ENCODE measurements at places on chromosomes 2 and 18.

- H3K4me1 ChIP-seq = no peaks in the 10 kb centered on the region
- no peaks in the 10 kb centered on the region for H3K27me3 ChIP-seq
- H3K36me3 ChIP-seq = no peaks in the 10 kb centered on the region
- H3K4me3 ChIP-seq = no peak overlapping the region
Measured at GRCh38 chr2:134788417-134788816, 50.0 kb upstream of the ACMSD start.

DNA sequence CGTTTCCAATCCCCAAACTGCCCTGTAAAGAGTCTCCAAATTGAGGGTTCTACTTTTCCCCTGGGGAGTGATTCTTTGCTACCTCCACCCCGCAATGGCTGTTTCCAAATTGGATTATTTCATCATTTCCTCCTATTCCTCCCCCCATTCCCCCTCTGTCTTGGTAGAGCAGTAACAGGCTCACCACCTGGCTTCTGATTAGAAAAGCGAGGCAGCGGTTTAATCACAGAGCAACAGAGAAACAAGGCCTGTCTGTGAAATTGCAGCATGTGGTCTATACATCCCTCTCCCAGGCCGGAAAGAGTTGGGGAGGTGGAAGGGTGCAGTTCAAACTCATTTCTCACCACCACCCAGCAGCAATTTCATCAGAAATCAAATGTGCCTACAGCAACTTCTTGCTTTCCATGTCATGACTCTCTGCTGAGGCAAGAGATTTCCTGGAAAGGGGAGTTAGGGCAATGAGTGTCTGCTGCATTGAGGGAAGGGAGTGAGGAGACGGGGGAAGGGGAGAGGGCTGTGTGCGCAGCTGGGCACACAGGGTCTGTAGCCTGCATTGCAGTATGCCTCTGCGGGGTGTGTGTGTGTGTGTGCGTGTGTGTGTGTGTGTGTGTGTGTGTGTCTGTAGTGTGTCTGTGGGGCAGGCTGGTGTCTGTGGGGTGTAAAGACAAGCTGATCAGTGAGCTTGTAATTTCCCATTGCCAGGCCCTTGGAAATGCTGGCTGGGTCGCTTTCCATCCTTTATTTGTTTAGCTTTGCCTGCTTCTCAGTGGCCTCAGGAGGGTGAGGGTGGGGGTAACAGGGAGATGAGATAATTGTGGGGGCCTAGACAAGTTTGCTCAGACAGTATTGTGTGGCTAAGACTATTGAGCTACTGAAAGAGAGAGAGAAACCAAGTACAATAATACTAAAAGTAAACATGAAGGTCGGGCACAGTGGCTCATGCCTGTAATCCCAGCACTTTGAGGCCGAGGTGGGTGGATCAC is 13.5 kb upstream of the IGFBP2 start:
- no peaks in the 10 kb centered on the region for H3K27me3 ChIP-seq
- DNase-seq = no peak
- no peak overlapping the region for H3K27ac ChIP-seq

DNA sequence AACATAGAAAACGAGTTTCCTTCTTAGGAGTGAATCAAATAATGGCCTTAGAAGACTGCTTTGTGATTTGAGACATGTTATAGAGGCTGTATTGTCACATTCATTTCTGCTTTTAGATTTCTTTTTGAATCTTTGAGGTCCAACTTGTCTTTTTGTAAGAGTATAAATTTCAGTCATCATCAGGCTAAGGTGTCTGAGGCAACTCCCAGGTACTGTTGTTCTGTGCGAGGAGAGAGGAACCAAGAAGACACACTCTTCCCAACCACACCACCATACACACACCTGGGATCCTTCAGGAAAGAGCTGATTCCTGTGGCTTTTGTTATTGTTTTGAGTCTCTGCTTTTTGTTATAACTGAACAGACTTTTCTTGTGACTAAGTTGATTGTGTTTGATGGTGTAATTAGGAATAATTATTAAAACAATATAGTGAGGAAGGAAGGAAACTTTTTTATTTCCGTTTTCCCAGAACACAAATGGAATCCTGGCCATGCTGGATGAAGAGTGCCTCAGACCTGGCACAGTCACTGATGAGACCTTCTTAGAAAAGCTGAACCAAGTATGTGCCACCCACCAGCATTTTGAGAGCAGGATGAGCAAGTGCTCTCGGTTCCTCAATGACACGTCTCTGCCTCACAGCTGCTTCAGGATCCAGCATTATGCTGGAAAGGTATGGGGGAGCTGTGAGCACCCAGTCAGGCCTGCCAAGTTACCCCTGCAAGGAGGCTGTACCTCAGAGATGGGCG is 140.4 kb downstream of the MYO1B start:
- H3K27me3 ChIP-seq = no peaks in the 10 kb centered on the region
- H3K36me3 ChIP-seq = no peaks in the 10 kb centered on the region
- H3K27ac ChIP-seq = no peak overlapping the region
- H3K4me1 ChIP-seq = 0 out of 2 replicates have a peak, but pooled peaks cover 7% of the 10 kb centered on the region
- no peak for DNase-seq
- no peak overlapping the region for H3K4me3 ChIP-seq

GRCh38 chr2:149648282-149649030 is 60.9 kb upstream of the MMADHC start:
- H3K27ac ChIP-seq = no peak overlapping the region
- no peaks in the 10 kb centered on the region for H3K36me3 ChIP-seq
- no peak overlapping the region for H3K4me3 ChIP-seq
- H3K4me1 ChIP-seq = no peaks in the 10 kb centered on the region
- no peak for DNase-seq
- no peaks in the 10 kb centered on the region for H3K27me3 ChIP-seq

DNA sequence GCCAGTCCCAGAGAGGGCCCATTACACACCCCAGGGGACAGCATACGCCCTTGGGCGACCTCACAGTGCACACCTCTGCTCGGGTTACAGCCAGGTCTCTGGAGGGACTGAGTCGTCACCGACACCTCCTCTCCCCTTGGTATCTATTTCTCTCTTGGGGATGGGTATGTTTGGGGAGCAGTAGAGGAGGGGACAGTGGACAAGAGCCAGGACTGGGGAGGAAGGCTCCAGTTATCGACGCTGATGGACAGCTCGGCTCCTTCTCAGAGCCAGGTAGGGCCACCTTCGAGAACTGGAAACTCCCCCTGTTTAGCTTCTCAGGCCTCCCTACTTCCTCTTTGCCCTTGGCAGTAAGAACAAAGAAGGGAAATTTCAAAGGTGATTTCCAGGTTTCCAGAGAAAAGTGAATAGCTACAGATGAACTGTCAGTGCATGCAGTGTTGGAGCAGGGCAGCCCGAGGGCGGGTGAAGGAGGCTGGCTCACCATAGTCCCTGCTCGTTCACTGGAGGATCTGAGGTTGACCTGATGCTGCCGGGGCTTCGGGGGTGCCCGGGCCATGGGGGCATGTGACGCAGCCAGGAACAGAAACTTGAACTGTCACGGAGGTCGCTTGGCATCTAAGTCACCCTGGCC is 4.4 kb upstream of the SEMA4C start:
- no peaks in the 10 kb centered on the region for H3K36me3 ChIP-seq
- no peak for DNase-seq
- H3K4me1 ChIP-seq = no peaks in the 10 kb centered on the region
- H3K4me3 ChIP-seq = no peak overlapping the region
- H3K27ac ChIP-seq = no peak overlapping the region

DNA sequence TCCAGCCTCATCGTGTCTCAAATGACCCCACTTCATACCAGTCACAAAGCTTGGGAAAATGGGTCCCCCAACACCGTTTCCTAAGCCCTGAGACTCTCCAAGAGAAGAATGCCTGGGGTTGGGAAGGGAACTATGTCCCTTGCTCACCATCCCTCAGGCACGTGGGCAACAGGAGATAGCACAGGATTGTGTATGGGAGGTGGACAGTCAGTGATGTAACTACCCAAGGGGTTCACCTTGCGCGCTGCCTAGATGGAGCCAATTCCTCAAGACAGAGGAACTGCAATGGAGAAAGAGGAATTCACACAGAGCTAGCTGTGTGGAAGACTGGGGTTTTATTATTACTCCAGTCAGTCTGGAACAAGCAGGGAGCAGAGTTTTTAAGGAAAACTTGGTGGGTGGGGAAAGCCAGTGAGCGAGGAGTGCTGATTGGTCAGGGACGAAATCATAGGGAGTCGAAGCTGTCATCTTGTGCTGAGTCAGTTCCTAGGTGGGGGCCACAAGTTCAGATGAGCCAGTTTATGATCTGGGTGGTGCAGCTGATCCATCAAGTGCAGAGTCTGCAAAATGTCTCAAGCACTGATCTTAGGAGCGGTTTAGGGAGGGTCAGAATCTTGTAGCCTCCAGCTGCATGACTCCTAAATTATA is 13.8 kb upstream of the CXCR1 start:
- H3K36me3 ChIP-seq = no peaks in the 10 kb centered on the region
- H3K4me1 ChIP-seq = no peaks in the 10 kb centered on the region
- no peak overlapping the region for H3K27ac ChIP-seq
- DNase-seq = no peak
- H3K4me3 ChIP-seq = no peak overlapping the region

DNA sequence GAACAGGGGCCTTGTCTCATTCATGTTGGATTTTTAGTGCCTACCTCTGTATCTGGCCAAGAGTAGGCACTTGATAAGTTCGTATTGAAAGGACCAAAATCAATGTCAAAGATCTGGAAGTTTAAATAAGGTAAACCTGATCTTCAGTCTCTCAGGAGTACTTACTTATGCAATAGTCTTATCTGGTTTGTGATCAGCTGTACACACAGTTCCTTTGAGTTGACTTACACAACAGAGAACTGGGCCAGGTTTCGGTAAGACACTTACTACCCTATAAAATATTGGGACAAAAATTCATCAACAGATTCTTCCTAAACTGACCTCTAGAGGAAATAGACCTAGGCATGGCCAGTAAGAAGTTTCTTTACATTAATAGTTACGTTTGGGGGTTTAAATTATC is 113.6 kb upstream of the NXPH2 start:
- H3K27me3 ChIP-seq = no peaks in the 10 kb centered on the region
- DNase-seq = no peak
- no peak overlapping the region for H3K4me3 ChIP-seq
- H3K27ac ChIP-seq = no peak overlapping the region
- no peaks in the 10 kb centered on the region for H3K36me3 ChIP-seq
- H3K4me1 ChIP-seq = no peaks in the 10 kb centered on the region

DNA sequence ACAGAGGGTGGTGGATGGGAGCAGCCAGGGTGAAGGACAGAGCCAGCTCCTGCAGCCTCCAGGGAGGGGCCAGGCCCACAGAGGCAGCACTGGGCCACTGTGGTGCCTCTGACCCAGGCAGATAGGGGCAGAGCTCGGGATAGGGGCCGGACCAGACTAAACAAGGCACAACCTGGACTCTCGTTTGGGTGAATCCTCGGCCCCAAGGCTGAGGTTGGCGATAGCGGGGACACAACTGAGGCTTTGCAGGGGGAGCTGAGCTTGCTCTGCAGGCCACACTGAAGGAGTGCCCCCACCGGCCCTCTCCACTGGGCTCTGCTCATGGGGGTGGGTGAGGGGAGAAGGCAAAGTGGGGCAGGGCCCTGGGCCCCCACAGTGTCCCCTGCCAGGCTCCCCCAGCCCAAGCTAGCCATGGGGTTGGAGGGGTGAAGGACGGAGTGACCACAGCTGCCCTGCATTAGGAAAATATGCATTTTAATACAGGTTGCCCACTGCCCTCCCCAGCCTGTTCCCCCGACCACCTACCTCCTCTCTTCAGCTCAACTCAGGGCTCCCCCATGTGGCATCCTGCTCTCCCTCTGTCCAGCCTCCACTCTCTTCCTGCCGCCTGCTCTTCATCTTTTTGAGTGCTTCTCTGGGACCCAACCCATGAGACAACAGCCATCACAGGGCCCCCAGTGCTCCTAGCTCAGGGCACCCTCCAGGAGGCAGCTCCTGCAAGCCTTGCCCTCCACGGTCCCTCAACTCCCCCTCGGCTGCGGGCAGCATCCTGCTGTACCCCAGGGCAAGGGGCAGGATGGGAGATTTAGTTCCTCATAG is 152.8 kb downstream of the INHBB start:
- H3K36me3 ChIP-seq = no peaks in the 10 kb centered on the region
- no peak overlapping the region for H3K4me3 ChIP-seq
- DNase-seq = no peak
- H3K27me3 ChIP-seq = no peaks in the 10 kb centered on the region
- H3K27ac ChIP-seq = no peak overlapping the region

DNA sequence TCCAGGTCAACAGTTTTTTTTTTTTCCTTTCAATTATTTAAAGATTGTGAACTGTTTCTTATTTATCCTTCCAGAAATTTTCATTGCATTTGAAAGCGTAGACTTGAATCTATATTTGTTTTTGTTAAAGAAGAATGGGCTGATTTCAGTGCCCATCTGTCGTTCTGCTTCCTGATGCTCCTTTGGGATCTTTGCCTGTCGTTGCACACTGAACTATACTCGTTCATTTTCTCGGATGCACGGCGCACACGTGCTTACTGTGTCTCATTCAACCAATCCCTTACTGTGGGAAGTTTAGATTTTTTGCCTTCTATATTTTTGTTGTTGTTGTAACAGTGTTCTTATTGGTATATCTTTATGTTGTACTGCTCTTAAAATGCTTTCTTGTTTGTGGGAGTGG is 149.7 kb downstream of the VAPA start:
- H3K36me3 ChIP-seq = no peaks in the 10 kb centered on the region
- no peak overlapping the region for H3K27ac ChIP-seq
- no peaks in the 10 kb centered on the region for H3K27me3 ChIP-seq
- H3K4me3 ChIP-seq = no peak overlapping the region
- no peak for DNase-seq

- DNase-seq = no peak
- H3K4me1 ChIP-seq = no peaks in the 10 kb centered on the region
- no peak overlapping the region for H3K4me3 ChIP-seq
- H3K36me3 ChIP-seq = peaks cover 11% of the 10 kb centered on the region
- no peak overlapping the region for H3K27ac ChIP-seq
Measured at GRCh38 chr2:99395589-99396130, 58.5 kb downstream of the EIF5B start.

DNA sequence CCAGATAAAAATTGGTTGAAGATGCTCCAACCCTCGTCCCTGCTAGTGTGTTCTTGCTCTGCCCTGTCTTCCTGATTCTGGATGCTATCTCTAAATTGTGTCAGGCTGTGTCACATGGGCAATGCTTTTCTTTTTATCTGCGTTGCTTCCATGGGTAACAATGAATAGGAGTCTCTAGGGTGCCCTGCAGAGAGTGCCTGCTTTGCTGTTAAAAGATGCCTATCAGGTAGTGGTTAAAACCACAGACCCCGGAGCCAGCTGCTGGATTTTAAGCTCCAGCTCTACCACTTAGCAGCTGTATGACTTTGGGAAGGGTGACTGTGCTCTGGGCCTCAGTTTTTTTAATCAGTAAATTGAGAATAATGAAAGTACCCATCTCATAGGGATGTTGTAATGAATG is 340.3 kb downstream of the PLCL1 start:
- H3K4me3 ChIP-seq = no peak overlapping the region
- no peaks in the 10 kb centered on the region for H3K4me1 ChIP-seq
